ENCODE measurements at places on chromosomes 5 and 9. TPM values are rescaled to one million over a fixed set of nuclear protein-coding genes. Genes with fewer than 3 reads are reported as not detected.
A peak's percentile ranks its signal among the peaks of the same experiment; 100 is the strongest.

Gene FAM151B
- 2.1 TPM for total RNA-seq

- DNase-seq, result no peak
Measured at GRCh38 chr5:88145221-88145610, 123.4 kb downstream of the TMEM161B start.

Gene C5orf46
- 10.9 TPM for total RNA-seq

Gene BAAT
- not detected for total RNA-seq

DNA sequence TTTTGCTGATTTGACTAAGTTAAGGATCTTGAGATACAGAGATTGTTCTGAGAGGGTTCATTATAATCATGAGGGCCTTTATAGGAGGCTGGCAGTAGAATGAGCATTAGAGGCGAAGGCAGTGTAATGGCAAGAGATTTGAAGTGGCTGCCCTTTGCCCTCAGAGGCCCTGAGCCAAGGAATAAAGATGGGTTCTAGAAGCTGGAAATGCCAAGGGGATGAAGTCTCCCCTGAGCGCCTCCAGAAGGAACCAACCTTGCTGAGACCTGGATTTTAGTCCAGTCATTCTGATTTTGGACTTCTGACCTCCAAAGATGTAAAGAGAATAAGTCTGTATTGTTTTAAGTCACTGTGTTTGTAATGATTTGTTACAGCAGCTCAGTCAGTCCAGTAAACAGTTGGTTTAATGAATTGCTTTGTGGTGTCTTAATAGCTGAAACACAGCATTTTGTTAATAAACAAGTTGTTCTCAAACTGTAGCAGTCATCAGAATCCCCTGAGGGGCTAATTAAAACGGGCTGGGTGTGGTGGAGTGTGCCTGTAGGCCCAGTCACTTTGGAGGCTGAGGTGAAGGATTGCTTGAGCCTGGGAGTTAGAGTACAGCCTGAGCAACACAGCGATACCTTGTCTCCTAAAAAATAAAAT lies 23.2 kb downstream of the GLRX start:
- no peak for DNase-seq

Gene EGFLAM
- total RNA-seq, result 7.8 TPM

Gene QRFP
- not detected for total RNA-seq

DNA sequence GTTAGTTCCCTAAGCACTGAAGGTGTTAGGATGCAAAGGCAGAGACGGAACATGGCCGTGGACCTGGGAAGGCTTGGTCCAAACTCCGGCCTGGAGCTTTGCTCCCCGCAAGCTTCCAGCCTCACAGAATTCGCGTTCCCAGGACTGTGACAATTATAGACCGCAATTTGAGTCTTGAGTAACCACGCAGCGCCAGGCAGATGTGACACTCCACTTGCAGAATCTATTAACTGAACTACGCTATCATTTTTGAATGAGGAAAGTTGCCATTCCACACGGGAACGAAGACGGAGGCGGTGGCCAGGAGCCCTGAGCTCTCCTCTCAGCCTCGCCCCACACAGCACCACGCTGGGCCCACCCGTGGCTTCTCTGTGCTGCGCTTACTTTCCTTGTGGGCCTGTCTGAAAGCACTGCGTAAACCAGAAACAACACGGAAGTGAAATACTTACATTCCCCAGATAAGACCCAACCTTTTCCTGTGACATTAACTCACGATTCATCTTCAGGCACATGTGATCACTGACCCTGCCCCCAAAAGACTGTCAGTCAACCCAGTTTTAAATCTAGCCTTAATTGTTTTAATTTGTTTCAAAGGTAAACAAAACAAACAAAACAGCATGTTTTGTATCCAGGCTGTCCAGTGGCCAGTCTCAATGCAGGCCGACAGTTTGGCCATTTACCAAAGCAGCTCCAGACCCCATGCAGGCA lies 16.1 kb upstream of the COL5A1 start:
- no peak for DNase-seq

- no peak for DNase-seq
Measured at GRCh38 chr5:135426102-135427082, 20.8 kb downstream of the DCANP1 start.

- no peak for DNase-seq
Measured at GRCh38 chr5:150751096-150751891, 7.5 kb downstream of the DCTN4 start.

DNA sequence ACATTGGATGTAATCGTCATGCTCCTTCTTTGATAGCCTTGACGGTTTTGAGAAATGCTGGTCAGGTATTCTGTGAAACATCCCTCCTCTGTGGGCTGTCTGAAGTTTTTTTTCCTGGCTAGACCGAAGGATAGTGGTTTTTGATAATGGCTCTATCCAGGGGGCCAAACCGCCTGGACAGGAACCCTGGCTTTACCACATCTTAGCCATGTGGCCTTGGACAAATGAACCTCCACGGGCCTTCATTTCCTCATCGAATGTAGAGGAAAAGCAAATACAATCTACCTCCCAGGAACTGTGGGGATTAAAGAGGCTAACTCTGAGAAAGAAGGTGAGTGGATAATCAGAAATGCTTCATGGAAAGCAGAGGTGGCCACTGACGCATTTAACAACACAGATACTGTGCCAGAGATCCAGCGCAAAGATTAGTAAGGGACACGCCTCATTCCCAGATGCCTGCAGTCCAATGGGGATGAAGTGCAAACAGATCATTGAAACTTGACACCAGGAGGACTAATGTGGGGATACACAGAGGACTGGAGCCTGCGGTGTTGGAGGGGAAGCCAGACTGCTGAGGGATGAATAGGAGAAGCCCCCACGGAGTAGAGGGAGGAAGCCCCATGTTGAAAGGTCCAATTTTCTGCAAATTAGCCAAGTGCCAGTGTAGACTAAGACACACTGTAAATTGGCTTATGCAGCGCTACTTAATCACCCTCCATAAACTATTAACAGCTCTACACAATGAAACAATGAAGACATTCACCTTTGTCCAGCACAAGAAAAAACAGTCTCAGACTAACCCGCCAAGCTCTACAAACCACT lies 41.6 kb downstream of the MYO10 start:
- no peak for DNase-seq

- DNase-seq, result no peak
Measured at GRCh38 chr5:157252711-157253465, 13.0 kb upstream of the CYFIP2 start.

- no peak for DNase-seq
Measured at GRCh38 chr9:27653246-27653645, 80.0 kb upstream of the C9orf72 start.

GRCh38 chr5:33806738-33807442 lies 84.9 kb downstream of the ADAMTS12 start:
- DNase-seq, result no peak

DNA sequence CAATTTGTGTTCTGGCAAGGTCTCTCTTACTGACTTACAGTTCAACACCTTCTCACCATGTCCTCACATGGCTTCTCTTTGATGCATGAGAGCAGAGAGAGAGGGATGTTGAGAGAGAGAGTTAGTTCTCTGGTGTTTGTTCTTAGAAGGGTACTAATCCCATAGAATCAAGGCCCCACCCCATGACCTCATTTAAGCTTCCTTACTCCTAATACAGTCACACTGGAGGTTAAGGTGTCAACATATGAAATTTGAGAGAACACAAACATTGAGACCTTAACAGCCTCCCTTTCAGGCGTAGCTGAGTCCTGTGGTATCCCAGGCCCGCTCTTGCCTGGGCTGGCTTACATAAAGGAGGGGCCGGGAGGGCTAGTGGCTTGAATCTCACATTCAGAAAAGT lies 10.6 kb upstream of the SEMA6A start:
- no peak for DNase-seq

GRCh38 chr5:2385818-2386217 lies 365.7 kb downstream of the IRX2 start:
- DNase-seq, result no peak

Gene RANBP3L
- total RNA-seq, result 0.49 TPM

DNA sequence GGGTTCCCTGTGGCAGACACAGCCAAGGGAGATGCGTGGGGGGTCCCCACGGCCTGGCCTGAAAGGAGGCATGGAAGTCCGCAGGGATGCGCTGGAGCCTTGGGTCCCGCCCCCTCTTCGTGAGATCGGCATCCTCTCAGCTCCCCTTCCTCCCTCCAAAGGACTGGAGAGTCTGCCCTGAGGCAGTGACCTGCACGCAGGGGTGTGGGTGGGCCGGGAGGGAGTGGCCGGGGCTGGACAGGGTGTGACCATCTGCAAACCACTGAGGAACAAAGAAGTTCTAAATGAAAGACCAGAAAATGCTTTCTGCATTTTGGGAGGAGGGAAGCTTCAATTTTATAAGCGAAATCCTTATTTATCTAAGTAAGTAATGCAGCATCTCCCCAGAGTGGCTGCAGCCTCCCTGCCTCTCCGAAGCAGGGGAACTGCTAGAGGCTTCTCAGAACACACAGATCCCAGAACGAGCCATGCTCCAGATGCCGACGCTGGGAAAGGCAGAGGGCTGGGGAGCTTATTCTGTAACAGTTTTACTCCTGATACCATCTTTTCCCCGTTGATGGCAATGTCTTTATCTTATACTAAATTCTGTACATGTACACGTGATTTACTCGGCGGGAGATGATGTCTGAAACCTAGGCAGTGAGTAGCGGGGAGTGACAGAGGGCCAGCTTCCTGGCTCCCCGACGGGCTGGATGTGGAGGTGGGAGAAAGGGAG lies 221.7 kb downstream of the FANCC start:
- DNase-seq, result no peak

Gene GCNT4
- 0.25 TPM for total RNA-seq

DNA sequence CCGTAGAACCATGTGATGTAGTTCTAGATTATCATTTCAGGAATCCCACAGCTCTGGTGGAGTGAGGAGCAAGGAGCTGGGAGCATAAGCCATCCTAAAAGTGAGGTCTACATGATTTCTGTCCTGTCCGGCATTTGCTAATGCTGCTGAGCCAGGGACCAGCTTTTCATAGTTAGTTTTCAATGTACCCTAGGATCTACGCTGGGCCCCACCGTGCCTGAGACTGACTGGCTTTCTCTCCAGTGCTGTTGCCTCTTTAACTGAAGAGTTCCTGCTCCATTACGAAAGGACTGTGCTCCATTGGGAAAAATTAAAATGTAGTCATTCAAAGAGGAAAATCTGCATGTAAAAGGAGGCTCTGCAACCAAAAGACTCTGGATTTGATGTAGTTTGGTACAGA lies 634.8 kb downstream of the DMRTA1 start:
- no peak for DNase-seq

Gene PCDHB16
- total RNA-seq, result 2.5 TPM

GRCh38 chr9:135701959-135702721 lies at the start of gene KCNT1:
Gene KCNT1 (plus strand): TSS chr9:135702185. CDS start chr9:135702259, 74 bp downstream.
- peak; percentile 60 for DNase-seq

GRCh38 chr9:19372567-19372966 lies 7.5 kb downstream of the RPS6 start:
- no peak for DNase-seq

- DNase-seq, result no peak
Measured at GRCh38 chr9:117247266-117247665, 167.6 kb downstream of the ASTN2 start.

Gene ABCA2
- 26.2 TPM for total RNA-seq

DNA sequence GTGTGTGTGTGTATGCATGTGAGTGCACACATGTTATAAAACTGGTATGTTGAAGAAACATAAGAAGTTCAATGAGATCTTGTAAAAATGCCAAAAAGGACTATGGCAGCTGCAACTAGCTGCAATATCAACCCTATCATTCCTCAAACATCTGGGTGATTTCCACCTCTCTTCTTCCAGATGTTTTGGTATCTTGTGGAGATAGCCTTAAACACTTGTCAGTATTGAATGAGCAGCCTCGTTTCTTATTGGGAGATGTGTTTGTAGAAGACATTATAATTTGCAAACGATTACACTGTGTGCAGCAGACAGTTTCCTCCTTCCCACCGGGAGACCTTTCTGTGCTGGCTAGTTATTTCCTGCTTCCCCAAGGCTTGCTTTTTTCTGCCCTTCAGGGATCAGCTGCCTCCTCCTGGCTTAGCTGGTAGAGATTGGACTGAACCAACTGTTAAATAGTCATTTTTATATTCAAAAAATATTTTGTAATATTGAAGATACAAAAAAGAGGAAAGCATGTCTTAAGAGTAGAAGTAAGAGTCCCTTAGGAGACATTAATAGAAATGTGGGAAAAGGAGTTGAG lies 168.4 kb upstream of the MPDZ start:
- no peak for DNase-seq

- DNase-seq, result no peak
Measured at GRCh38 chr5:168401880-168402279, 84.4 kb upstream of the RARS1 start.

GRCh38 chr9:84136119-84136868 lies 155.7 kb downstream of the RMI1 start:
- DNase-seq, result no peak

GRCh38 chr9:130306823-130307666 lies 41.5 kb downstream of the HMCN2 start:
- DNase-seq, result no peak

GRCh38 chr5:19258686-19259085 lies 729.3 kb downstream of the CDH18 start:
- no peak for DNase-seq

GRCh38 chr5:34501016-34501415 lies 155.1 kb upstream of the RAI14 start:
- DNase-seq, result no peak

DNA sequence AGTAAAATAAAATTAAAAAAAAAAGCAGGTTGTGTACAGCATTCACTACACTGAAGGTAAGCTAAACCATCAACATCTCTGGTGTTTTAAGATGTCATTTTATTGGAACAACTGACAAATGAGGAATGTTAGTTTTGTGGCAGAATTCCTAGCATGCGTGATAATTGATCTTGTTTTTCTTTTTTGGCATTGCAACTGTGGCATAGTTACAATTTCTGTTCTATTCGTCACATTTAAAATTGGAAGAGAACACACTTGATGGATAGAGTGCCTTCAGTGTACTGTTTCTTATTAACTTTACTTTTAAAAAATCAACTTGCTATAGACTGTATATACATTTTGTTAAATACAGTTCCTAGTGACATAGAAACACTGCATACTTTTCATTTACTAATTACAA lies 43.6 kb upstream of the TNFSF15 start:
- DNase-seq, result no peak

GRCh38 chr5:17147170-17147569 lies 70.3 kb upstream of the BASP1 start:
- no peak for DNase-seq

DNA sequence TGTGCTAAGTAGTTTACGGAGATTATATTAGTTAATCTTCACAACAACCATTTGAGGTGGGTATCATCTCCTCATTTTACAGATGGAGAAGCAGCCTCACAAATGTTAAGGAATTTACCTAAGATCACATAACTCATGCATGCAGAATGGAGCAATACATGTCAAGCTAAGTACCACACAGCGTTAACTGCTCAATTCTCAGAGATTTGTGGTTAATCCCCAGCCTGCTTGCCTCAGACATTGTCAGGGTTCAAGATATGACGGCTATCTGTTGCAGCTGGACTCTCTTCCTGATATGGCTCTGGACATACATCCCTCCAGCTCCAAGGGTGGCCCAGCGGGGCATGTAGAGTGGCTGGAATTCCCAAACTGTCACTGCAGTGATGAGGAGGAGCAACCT lies 7.3 kb upstream of the ZNF346 start:
- DNase-seq, result no peak

Gene BTNL8
- not detected for total RNA-seq

DNA sequence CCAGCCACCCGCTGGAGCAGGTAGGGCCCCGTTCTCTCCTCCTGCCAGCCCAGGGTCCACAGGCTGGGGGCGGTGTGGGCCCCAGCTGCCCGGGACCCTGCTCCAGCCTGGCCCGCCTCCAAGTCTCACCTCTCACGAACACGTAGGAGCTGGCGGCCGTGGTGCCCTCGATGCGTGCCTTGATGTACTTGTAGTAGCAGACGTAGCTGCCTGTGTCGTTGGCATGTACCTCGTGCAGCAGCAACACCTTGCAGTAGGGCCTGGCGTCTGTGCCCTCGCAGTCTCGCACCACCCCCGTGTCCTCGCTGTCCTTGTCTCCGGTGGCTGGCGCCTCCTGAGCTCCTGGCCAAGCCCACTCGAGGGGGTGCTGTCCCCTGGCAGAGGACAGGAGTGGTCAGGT lies 19.0 kb downstream of the FLT4 start:
- DNase-seq, result no peak

Data from heart right ventricle (tissue), 16 donors.